ENCODE measurements at places on chromosomes 16 and 17.

- DNase-seq, result peak; percentile 70
These were observed 1.2 kb upstream of the COG1 start for GRCh38 chr17:73191443-73192205.

GRCh38 chr17:384622-385177 is 32.1 kb upstream of the RPH3AL start:
- DNase-seq, result no peak

DNA sequence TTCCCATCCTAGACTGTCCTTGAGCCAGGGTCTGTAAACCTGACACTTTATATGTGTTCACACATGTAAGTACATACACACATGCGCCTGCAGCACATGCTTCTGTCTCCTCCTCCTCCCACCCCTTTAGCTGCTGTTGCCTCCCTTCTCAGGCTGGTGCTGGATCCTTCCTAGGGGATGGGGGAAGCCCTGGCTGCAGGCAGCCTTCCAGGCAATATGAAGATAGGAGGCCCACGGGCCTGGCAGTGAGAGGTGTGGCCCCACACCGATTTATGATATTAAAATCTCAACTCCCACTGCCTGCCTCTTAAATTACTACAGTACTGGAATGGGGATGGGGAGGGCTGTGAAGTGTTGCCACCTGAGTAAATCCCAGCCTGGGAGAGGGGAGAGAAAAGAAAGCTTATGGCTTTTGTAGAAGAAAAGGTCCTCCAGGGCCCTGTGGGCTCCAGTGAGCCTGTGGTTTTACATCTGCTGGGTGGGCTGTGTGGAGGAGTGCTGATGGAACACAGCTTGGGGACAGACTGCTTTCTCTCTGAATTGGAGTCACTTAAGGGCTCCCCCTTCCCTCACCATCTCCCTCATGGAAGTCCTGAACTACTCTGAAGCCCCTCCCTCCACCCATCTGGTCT is 990 bp upstream of the WNK4 start:
- no peak for DNase-seq

- DNase-seq, result no peak
These were observed 40.3 kb downstream of the SDK2 start for GRCh38 chr17:73603971-73604370.

DNA sequence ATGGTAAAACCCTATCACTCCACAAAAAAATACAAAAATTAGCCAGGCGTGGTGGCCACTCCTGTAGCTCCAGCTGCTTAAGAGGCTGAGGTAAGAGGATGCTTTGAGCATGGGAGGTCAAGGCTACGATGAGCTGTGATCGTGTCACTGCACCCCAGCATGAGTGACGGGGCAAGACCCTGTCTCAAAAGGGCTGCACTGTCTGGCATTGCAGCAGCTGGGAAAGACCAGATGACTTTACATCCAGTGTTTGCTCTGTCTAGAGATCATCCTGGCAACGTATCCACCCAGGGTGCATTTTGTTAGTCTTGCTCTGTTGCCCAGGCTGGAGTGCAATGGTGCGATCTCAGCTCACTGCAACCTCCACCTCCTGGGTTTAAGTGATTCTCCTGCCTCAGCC is 52.0 kb downstream of the MRM3 start:
- no peak for DNase-seq

DNA sequence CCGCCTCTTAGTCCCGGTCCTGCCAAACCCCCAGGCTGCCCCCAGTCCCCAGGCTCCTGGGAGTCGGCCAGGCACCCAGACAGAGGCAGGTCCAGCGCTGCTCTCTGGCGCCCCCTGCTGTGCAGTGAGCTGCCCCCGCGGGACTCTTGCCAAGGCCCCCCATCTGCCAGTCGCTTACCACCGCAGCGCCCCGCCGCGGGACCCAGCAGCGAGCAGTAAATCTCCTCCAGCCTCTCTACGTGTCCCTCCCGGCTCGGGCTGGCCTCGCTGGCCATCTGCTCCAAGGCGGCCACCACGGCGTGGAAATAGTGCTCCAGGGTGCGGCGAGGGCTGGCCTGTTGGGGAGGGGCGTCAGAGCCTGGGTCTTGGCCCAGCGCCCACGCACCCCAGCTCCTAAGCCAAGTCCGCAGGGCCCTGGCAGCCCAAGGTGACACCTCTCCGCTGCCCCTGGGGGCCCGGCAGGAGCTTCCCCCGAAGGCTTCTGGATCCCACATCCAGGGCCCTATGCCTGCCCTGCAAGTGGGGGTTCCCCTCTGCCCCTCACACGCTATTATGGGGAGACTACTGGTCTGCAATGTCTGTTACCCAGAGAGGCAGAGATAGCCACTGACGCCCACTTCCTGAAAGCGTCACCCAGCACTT is 33.7 kb upstream of the MFSD6L start:
- DNase-seq, result no peak

DNA sequence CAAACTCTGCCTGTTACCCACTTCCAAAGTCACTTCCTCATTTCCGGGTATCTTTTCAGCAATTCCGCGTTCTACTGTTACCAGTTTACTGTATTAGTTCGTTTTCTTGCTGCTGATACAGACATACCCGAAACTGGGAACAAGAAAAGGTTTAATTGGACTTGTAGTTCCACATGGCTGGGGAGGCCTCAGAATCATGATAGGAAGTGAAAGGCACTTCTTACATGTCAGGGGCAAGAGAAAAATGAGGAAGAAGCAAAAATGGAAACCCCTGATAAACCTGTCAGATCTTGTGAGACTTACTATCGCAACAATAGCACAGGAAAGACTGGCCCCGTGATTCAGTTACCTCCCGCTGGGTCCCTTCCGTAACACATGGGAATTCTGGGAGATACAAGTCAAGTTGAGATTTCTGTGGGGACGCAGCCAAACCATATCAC is 30.9 kb downstream of the PAFAH1B1 start:
- DNase-seq, result no peak

Measured in body of pancreas (tissue), 4 donors.